ENCODE measurements at places on chromosomes 6 and 20.

DNA sequence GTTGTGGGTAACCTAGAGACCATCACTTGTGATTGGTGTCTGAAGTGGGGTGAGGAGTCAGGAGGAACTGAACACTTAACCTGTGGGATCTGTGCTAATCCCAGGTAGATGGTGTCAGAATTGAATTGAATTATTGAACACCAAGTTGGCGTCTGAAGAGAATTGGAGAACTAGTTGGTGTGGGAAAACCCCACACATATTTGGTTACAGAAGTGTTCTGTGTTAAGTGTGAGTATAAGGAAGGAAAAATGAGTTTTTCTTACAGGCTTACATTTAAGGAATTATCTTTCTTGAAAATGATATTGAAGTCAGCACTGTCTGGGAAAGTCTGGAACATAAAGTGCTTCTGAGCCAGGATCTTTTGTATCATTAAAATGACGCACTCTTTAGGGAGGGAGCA, 182.9 kb upstream of the ECI2 start:
- DNase-seq: no peak

DNA sequence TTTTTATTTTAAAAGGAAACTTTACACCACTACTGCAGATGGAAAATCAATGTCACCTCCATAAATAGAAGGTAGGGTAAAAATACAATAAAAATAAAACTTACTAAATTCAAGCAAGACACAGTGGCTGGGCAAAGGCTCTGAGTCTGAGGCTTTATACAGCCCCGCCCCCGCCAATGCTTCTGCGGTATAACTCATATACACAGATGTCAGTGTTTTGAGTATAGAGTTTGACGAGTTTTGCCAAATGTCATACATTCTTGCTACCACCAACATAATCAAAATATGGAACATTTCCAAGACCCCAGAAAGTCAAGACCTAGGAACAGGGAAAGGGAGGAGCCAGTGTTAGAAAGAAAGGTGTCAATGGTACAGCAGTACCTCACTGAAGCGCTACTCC, 12.8 kb downstream of the NFATC2 start:
- DNase-seq: no peak

DNA sequence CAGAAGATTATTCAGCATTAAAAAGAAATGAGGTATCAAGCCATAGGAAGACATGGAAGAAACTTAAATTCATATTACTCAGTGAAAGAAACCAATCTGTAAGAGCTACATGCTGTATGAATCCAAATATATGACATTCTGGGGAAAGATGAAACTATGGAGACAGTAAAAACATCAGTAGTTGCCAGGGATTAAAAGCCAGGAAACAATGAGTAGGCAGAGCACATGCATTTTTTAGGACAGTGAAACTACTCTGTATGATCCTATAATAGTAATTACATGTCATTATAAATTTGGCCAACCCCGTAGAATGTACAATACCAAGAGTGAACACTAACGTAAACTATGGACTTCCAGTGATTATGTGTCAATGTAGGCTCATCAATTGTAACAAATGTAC, 92.8 kb upstream of the RNF217 start:
- no peak for DNase-seq

GRCh38 chr6:46338131-46338530, 153.1 kb downstream of the RCAN2 start:
- DNase-seq: no peak

DNA sequence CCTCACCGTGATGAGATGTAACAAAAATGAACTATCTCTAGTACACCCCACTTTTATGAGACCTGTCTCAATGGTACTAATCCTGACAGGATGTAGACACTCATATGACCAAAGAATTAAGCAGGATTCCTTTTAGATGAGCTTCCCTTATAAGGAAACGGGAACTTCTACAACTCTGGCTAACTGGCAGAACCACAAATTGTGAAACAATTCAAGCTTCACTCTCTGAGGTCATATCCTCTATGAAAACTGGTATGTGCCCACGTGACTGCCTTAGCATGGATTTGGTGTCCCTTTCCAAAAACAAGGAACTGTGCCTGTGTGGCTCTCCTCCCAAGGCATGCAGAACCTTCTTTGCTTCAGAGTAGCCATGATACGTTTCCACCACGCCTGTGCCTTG, 14.1 kb upstream of the CPNE5 start:
- DNase-seq: no peak

GRCh38 chr20:51528263-51529027, 14.1 kb downstream of the NFATC2 start:
- DNase-seq: no peak

- no peak for DNase-seq
Observed at GRCh38 chr6:51093871-51094270, 275.2 kb downstream of the TFAP2B start.

- no peak for DNase-seq
Observed at GRCh38 chr6:168226902-168227318, 92.7 kb downstream of the DACT2 start.
